ENCODE measurements at places on chromosomes 5 and 9.

GRCh38 chr5:170603578-170604565, 100.1 kb downstream of the KCNIP1 start:
- DNase-seq, result peak; percentile 21

GRCh38 chr5:9712911-9713310, 82.8 kb upstream of the TAS2R1 start:
- no peak for DNase-seq

DNA sequence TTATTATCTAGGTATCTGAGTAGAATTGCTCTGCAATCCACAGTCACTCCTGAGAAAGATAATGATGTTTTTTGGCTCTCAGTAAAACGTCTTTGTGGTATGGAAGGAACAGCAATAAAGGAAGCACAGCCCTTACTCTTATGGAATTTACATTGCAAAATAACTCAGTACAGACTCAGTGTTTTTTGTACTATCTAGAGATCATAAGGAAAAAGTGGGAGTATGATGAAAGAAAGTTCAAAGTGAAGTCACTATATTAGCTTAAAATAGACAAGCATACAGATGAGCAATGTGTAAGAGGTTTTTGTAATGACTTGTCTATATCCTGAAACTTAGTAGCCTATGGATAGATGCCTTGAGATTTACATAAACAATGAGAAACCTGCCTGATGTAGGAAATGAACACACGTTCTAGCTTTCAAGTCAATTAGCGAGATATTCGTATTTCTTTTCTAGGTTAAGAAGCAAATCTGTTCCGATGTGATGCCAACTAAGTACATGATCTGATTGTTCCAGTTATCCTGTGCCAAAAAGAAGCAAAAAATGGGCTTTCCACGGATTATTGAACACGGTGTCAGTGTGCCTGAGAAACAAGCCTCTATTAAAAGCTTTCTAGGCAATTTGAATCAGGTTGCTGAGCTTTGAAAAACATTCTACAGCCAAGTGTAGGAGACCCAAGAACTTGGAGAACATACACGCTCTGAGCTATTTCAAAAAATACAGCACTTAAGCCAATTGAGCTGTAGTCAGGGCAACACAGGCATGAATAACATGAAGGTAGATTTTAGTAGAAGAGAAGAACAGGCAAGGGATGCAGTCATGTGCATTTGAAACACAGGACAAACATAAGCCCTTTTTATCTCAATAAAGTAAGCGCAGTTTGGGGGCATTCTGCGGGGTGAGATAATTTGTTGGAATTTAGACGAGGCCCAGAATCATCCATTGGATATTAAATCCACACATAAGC, 86.3 kb upstream of the TAF11L2 start:
- DNase-seq, result no peak

DNA sequence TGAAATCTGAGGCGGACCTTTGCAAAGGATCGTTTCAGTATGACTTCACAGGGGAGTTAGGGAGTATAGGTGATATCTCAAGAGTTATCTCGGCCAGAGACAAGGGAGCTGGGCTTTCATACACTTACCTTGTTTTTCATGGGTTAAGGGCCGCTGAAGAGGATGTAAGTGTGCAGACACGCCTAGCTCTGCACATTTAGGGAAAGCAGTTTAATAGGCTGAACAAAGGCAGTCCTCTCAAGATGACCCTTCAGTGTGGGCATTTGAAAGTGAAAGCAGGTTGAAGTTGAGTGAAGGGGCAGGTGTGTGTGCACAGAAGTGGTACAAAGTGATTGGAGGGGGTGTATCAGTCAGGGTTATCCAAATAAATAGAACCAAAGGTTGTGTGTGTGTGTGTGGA, 33.1 kb upstream of the PRXL2C start:
- no peak for DNase-seq
